Esophagus mucosa (tissue), 1 donor: ENCODE measurements at places on chromosomes 6 and 20.

DNA sequence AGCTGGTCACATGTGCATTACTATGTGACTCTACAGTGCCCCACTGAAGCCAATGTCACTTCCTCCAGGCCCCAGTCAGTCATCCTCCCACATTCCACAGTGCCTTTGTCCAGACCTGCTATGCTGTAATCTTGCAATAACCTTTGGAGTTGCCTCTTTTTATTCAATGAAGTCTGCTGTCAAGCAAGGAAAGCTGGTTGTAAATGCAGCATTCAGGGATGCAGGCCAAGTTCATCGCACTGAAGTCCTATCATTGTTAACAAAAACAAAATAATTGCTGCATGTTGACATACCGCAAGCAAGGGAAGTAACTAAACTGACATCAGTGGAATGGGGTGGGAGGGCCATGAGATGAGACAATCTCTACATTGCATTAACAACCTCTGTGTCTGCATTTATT, 131.2 kb upstream of the CDYL start:
- peak; percentile 92 for ATAC-seq

DNA sequence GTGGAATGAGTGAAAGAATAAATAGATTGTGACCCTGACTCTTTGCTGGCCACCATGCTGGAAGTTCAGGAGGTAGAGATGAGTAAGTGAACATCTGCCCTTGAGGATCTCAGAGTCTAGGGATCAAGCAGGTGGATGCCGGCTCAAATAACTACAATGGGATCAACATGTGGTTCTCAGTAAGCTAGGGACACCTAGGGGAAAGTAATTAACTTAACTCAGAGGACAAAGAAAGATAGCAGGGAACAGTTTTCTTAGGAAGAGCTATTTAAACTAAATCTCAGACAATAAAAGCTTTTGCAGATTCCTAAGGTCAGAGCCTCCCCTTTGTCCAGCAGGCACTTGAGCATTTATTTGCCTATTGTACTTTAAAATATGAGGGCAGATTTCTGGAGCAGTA, 29.1 kb downstream of the SLC13A3 start:
- ATAC-seq = no peak

DNA sequence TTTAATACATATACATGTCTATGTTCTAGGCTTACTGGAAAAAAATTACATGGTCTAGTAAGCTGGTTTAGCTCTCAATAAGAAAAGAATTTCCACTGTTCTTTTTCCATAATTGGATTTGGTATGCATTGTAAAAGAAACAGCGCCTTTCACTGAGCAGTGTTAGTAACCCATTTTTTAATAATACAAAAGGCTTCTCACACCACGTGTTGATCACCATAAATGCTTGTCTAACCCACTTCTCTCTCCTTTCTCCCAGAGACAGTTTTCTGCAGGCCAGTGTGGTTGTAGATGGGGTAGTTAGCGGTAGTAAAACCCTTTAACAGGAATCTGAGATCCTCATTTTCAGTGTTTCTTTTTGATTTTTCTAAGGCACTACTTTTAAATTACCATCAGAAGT, 348.7 kb upstream of the MANEA start:
- no peak for ATAC-seq

DNA sequence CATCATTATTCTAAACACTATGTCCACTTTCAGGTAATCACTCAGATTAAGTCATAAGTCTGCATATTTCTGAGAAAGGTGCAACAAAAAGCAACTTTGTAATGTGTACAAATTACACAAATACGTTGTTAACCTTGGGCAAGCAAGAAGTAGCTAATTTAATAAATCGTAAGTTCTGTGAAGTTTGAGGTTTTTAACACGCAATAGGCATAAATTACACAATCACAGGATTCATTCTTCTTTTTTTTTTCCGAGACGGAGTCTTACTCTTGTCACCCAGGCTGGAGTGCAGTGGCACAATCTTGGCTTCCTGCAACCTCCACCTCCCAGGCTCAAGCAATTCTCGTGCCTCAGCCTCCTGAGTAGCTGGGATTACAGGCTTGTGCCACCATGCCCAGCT, 57.2 kb upstream of the F13A1 start:
- ATAC-seq = no peak

DNA sequence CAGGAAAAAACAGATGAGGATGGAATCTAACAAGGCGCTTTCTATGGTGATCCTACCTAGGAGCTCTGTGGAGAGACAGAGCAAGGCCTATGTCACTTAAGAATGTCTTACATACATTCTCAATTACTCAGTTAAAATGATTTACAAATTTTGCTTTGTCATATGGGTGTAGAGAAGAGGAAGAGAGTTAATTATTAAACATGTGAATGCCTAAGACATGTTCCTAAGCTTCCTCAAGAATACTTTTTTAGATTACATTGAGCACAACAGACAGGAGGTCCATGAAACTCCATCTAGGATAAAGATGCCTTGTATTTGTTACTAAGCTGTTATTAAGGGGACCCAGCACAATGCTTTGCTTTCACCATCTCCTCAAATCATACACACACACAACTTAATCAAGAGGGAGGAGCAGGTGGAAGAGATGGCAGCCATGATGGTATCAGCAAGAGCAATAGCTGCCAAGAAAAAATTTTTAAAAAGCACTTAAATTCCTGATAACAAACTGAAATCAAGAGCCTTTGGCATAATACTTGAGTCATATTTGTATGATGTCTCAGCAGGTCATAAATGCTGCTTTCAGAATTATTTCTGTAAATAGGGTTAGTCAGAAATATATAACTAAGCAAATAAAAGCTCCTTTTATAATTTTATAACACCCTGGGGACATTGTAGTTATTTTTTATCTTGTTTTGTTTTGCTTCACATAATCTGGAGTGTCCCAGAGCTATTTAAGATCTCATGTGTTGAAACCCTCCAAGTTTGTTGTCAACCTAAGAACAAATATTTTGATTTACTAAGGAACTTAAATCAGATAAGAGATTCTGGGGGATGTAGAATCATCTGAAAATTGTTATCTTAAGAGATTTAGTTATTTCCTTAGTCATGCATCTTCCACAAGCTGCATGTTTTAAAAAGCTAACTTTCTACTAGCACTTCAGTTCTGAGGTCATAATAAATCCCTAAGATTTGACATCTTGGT, 70.0 kb upstream of the CD2AP start:
- no peak for ATAC-seq

GRCh38 chr6:33073431-33073871, at the start of gene HLA-DPA1:
Gene HLA-DPA1 (minus strand): TSS chr6:33073649.
- peak; percentile 62 for ATAC-seq

- ATAC-seq = peak; percentile 79
These were observed 22.9 kb downstream of the FAM110A start for GRCh38 chr20:856361-856775.

DNA sequence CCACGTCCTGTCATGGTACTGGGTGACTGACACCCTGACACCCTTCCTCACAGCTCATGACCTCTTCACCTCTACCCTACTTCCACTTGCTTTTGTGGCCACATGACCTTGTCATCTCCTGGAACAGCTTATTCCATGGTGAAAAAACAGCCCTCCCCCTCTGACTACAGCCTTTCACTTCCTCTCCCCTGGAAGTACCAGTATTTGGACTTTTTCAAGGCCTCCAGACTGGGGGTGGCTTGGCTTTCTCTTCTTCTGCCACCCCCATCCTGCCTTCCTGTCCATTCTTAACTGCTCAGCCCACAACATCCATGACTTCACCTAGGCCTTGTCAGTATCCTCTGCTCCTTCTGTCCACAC, 168.4 kb downstream of the CARMIL1 start:
- ATAC-seq = no peak

GRCh38 chr20:34311118-34312023, 8.2 kb upstream of the AHCY start:
- no peak for ATAC-seq

DNA sequence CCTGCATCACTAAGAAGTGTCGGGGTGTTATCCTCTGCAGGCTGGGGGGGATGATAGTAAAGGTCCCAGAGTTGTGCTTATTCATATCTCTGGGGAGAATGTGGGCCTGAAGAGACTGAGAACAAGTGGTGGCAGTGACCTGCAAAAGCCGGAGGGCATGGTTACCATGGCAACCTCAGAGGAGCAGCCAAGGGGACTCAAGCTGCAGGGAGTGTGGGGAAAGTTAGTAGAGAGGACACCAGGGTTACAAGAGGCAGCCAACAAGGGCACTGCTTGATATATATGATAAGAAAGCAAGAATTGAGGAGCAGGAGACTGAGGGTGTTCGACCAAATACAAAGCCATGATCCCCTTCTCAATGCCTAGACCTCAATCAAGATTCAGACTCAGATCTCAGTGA, 46.1 kb downstream of the HLA-F start:
- no peak for ATAC-seq

GRCh38 chr6:134176264-134176975, 124.0 kb upstream of the SLC2A12 start:
- ATAC-seq = no peak

GRCh38 chr6:144234935-144235334, 50.2 kb upstream of the UTRN start:
- no peak for ATAC-seq

- ATAC-seq = no peak
These were observed 862.3 kb upstream of the CITED2 start for GRCh38 chr6:140236732-140237131.

- ATAC-seq = no peak
These were observed 619 bp downstream of the DAAM2 start for GRCh38 chr6:39792540-39793450.

- ATAC-seq = peak; percentile 84
These were observed 122.2 kb downstream of the KIF13A start for GRCh38 chr6:17865243-17865642.

DNA sequence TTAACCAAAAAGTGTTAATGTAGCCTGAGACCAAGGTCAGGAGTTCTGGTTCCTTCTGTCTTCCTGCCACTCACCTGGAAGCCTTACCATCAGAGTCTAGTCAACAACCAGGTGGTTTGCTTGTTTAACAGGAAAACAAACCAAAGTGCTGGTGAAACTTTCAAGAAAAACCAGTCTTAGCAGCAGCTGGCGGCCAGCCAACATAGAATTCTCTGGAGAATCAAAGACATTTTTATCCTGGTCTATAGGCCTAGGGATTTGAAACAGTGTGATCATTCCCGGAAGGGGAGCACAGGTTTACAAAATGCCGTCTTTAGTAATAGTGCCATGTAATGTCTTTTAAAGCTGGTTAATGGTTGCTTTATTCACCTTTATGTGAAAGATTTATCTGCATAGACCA, 146.6 kb upstream of the AKIRIN2 start:
- ATAC-seq = peak; percentile 69

- ATAC-seq = peak; percentile 68
These were observed 503 bp downstream of the PPDPF start for GRCh38 chr20:63520934-63521601.

- no peak for ATAC-seq
These were observed 35.9 kb downstream of the MOXD1 start for GRCh38 chr6:132365281-132365907.

DNA sequence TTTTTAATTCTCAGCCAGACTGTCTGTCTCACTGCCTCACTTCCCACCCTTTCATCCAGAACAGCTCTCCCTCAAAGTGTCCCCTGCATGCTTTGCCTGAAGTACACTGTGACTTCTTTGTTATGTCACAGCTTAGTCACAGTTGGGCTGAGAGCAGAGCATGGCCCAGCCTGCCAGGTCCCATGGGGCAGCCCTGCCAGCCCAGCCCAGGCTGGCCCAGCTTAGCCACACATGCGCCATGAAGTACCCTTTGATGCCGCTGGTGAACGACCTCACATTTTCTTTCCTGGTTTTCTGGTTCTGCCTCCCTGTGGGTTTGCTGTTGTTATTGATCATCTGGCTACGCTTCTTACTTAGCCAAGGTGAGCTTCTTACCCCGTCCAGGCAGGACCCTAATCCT, at the start of gene ADIG:
Gene ADIG, plus strand, starts transcription at position 185 of the 400 bp plus-strand sequence. Its CDS starts 54 bp downstream, at position 239.
- peak; percentile 89 for ATAC-seq

DNA sequence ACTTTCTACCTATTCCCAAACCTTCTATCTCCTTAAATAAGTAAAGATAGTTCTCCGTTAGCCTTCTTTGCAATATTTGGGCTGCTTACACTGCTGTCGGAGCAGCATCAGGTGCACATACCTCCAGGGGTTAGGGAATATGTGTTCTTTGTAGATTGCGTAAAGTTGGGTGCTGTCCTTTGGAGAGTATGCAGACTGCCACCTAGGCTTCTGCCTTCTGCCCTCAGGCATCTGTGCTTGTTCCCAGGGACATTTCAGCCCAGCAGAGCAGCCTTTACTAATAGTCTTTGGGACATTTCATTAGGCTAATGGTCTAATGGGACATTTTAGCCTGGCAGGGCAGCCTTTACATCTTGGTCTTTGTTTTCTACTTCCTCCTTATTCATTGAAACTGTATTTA, 260.6 kb downstream of the TPBG start:
- no peak for ATAC-seq

- ATAC-seq = no peak
These were observed 3.7 kb upstream of the HEBP2 start for GRCh38 chr6:138400326-138400725.

DNA sequence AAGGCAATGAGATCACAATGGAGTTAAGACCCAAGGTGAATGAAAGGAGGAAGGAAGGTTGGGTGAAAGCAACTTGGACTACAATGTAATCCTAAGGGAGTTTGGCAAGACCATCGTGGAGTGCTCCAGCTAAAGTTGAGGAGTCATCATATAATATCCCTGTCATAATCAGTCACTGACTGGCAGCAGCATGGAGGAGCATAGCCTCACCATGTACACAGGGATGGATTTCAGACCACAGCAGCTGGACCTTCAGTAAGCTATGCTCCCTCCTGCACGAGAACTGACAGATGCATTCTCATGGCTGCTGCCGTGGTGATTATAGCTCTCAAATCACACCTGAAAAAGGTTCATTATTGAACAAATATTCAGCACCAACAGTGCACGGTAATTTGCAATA, 43.0 kb downstream of the GOPC start:
- ATAC-seq = no peak

GRCh38 chr20:9087531-9088217, 18.8 kb downstream of the PLCB4 start:
- ATAC-seq = no peak

GRCh38 chr6:144193181-144193580, 42.9 kb downstream of the STX11 start:
- ATAC-seq = no peak

- peak; percentile 95 for ATAC-seq
These were observed 51.0 kb upstream of the CD93 start for GRCh38 chr20:23136893-23137745.

DNA sequence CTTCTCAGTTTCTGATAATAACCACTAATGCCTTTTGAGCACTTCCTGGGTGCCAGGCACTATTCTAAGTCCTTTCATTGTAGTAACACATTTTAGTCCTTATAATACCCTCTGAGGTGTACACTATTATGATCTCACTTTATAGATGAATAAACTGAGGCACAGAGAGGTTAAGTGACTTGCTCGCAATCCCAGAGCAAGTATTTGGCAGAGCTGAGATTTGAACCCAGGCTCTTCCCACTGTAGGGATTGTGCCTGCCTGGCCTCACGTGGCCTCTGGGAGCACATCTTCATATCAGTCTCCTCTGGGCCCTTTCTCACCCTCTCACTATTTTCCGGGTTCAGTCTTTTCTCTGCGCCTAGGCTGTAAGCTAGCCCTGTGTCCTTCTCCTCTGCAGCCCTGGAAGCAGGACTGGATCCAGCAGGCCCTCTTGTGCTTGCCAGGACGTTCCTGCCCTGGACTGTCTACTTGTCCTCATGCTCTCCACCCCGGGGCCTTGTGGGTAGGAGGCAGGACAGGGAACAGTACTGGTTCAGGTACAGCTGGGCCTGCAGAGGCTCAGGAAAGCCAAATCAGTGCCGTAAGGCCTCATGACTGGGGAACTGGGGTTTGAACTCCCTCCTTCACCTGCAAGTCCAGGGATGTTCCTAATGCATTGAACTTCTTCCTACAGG, 139.6 kb downstream of the VEGFA start:
- ATAC-seq = no peak

GRCh38 chr20:30484009-30484748, 773.3 kb upstream of the DEFB115 start:
- ATAC-seq = no peak

- ATAC-seq = no peak
These were observed 20.3 kb downstream of the CYP21A2 start for GRCh38 chr6:32058511-32058963.
